GM12864 (cell line): ENCODE measurements at places on chromosomes 1 and 21.

- DNase-seq = no peak
Observed at GRCh38 chr1:26158908-26159742, at the start of gene FAM110D. Gene FAM110D (plus strand): TSS chr1:26159079. CDS start chr1:26161292, 2,213 bp downstream.

GRCh38 chr1:214010197-214010573, 22.4 kb downstream of the PROX1 start:
- no peak for DNase-seq

GRCh38 chr1:218942431-218942830, 231.2 kb upstream of the LYPLAL1 start:
- no peak for DNase-seq

- DNase-seq = no peak
Observed at GRCh38 chr1:189409774-189410173, 1067.9 kb downstream of the BRINP3 start.

- no peak for DNase-seq
Observed at GRCh38 chr1:166062421-166063070, 104.3 kb downstream of the FAM78B start.

GRCh38 chr1:209411491-209411929, 172.0 kb upstream of the CAMK1G start:
- no peak for DNase-seq
